Stimulated activated CD8-positive, alpha-beta memory T cell treated with anti-CD3 and anti-CD28 coated beads, Interleukin-15, amount 100 ng/mL, for 1 hour (primary cell): ENCODE measurements at places on chromosomes 2 and 18.

DNA sequence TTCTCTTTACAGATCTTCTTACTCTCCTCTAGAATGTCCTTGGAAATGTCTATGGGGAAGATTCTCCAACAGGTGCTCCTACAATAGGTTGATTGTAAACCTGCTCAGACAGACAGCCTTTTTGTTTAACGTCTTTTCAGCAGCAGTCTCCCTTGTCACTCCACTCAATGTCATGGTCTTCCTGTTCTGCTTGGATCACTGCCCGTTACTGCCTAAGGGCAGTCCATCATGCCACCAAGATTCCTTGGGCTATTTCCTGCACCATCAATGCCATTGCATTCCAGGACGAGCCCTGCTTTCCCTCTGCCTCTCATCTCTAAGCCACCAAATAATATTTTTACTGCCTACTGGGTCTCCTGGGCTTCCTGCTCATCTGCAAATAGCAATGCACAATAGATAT, 97.4 kb upstream of the GALNT5 start:
- DNase-seq: no peak

DNA sequence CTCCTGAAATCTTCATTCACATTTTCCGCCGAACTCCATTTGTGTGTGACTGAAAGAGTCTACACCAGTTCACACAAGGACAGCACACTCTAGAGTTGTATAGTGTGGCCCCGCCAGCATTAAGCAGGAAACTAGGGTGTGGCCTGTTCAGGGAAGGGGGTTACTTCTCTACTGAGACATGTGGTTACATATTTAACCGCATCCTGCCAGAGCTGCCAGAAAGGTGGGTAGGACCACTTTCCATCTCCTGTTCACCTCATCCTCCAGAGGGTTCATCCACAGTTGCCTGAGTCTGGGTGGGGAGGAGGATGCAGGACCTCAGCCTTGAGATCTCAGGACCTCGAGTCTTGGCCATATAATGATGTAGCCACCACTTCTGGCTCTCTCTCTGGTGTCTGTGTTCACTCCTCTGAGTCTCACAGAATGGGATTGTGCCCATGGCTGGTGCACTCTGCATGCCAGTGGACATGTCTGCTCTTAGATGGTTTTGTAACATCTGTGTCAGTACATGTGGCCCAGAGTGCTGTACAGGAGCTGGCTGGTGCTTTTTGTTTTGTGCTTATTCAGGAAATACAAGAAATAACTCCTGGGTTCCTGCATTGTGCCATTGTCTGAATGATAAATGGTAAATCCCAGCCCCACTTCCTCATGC, 7.7 kb upstream of the SP140L start:
- DNase-seq: peak; percentile 40

- no peak for DNase-seq
Measured at GRCh38 chr2:88549616-88550292, 77.5 kb downstream of the EIF2AK3 start.

GRCh38 chr2:29106256-29106655, 9.0 kb upstream of the CLIP4 start:
- DNase-seq: no peak

DNA sequence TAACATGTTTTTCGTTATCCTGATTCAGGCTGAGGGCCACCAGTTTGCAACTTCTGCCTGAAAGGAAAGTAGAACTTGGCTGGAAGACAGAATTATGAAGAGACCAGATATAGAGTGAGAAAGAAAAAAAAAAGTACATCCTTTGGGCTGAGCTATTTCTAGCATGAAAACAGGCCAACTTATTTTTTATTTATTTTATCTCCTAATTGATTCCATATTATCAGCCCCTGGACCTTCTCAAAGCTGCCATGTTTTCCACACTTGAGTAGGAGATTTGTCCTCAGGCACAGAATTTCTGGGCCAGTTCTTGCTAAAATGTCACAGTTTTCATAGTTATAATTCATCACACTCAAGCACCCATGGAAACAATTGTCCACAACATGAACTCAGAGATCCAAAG, 586.8 kb upstream of the CNTNAP5 start:
- no peak for DNase-seq
